Activated CD4-positive, alpha-beta T cell treated with anti-CD3 and anti-CD28 coated beads for 36 hours (primary cell): ENCODE measurements at places on chromosomes 13 and 19.

- DNase-seq, result peak; percentile 74
These were observed 54.7 kb upstream of the WASF3 start for GRCh38 chr13:26502826-26503225.

DNA sequence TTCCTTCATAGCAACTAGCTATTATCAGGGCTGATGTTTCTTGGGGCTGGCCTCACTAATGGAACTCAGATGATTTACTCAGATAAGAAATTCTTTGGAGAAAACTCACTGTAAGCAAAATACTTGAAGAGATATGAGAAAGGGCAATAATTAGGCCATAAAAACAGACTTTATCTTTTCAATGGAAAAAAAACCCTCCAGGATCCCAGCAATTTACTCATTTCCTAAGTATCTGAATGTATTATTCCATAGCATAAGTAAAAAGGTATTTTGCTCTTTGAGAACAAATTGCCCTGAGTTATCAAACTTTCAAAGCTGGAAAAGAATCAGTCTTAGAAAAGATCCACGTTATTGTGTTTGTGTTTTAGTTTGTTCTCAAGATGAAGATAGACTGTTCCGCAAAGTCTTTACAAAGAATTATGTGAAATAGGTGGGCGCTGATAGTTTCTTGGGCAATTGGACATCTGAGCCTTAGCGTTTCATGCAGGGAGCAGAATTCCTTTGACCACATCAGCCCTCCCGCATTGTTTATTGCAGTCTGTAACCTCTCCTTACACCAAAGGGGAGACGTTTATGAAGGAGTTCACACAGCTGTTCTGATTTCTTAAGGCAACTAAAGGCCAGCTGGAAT lies 29.1 kb upstream of the CSNK1A1L start:
- no peak for DNase-seq

DNA sequence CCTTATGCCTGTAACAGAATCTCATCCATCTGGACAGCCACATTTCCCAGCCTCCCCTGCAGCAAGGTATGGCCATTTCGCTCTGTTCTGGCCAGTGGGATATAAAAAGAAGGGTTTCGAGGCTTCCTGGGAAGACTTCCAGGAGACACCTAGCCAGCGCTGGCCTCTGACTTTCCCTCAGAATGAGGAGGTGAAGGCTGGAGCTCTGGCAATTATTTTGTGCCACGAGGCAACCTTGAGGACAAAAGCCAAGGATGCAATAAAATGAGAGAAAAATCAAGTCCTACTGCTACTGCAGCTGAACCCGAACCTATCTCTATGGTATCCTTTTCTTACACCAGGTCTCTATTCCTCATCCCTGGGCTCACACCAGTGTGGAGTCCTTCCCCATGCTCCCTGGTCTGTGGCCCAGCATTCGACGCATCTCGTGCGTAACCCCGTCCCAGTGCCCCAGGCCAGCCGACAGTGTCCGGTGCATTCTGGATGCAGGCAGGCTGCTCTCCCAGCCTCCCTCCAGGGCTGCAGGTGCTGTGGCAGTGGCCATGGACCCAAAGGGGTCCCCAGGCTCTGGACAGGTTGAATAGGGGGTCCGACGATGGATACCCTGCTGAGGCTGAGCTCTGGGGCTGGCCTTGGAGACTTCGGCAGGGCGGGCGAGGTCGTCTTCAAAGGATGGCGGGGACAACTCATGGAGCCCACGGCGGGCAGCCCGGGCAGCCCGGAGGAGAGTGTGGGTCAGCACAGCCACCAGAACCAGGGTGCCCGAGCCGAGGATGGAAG lies 12.2 kb downstream of the TMEM221 start:
- no peak for DNase-seq

GRCh38 chr19:39409208-39410016 lies 2.8 kb downstream of the ZFP36 start:
- peak; percentile 93 for DNase-seq
